Stimulated activated CD8-positive, alpha-beta memory T cell treated with anti-CD3 and anti-CD28 coated beads, Interleukin-4, amount 100 ng/mL, for 1 hour (primary cell): ENCODE measurements at places on chromosomes 16 and 17.

- no peak for DNase-seq
Measured at GRCh38 chr17:4163951-4164350, 21.0 kb downstream of the CYB5D2 start.

DNA sequence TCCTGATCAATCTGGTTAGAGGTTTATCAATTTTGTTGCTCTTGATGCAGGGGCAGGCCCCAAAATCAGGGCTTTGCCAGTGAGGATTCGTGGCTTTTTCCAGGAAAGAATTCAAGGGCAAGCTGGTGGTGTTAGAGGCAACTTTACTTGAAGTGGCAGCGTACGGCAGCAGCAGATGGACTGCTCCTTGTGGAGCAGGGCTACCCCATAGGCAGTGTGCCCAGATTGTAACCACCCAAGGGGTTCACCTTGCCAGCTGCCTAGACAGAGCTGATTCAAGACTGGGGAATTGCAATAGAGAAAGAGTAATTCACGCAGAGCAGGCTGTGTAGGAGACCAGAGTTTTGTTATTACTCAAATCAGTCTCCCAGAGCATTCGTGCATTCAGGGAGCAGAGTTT, 16.7 kb downstream of the DRC7 start:
- no peak for DNase-seq

DNA sequence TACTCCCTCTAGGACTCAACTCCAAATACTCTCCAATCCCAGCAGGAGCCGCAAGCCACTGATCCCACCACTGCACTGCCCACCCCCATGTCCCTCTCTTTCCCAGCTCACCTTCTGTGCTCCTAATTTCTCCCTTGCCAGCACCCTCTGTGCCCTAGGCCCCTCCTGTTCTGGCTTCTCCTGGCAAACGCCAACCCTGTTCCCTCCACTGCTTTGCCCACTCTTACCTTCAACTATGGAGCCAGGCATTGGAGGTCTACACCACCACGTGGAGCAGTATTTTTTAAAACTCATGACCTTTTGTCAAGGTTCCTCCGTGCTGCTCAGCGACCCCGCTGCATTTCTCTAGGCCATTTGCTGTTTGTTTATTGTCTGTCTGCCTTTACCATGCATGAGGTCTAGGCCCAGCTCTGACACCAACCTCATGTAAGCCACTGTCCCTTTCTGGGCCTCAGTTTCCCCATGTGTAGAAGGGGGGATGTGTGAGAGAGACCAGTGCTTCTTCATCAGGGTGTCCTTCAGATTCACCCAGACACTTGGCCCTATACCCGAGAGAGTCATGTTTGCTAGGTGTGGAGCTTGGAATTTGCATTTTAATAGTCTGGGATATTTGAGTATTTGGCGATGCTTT, 4.6 kb downstream of the CCDC102A start:
- DNase-seq = no peak

- no peak for DNase-seq
Measured at GRCh38 chr17:79500745-79501618, 109.9 kb downstream of the RBFOX3 start.

- DNase-seq = no peak
Measured at GRCh38 chr17:35041390-35041789, 22.1 kb downstream of the RFFL start.

DNA sequence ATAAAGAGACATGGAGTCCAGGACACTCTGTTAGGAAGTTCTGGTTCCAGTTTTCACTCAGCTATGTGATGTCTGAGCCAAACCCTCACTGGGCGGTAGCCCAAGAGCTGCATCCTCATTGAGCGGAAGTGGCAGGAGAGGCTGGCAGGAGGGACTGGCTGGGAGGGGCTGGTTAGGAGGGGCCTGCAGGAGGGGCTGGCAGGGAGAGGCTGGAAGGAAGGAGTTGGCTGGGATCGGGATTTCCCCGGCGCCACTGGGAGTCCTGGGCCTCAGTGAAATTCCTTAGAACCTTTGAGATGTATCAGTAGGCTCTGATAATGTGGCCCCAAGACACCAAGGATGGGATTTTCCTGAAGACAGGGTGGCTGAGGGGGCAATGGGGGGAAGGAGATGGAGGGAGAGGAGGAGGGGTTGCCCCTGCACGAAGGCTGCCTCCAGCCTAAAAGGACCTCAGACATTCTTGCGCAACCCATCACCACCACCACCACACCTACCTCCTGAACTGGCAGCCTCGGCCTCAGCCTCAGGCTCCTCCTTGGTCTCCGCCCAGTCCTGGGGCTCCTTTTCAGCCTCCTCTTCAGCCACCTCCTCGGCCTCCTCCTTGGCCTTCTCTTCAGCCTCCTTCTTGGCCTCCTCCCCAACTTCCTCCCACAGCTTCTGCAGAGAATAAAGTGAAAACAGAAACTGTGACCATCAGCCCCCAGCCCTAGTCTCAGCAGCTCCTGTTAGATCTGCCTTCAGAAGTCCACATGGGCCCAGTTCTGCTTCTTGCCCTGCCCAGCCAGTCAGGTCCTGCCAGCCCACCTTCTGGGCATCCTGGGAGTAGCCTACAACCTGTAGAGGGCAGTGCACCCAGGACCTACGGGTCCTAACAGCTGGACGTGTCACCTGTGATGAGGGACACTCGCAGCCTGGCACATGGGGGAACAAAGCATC, 31.7 kb downstream of the CNGB1 start:
- DNase-seq = no peak

- DNase-seq = no peak
Measured at GRCh38 chr16:49602976-49603310, 229.3 kb downstream of the C16orf78 start.

GRCh38 chr16:52117171-52117570, 429.8 kb downstream of the TOX3 start:
- no peak for DNase-seq

DNA sequence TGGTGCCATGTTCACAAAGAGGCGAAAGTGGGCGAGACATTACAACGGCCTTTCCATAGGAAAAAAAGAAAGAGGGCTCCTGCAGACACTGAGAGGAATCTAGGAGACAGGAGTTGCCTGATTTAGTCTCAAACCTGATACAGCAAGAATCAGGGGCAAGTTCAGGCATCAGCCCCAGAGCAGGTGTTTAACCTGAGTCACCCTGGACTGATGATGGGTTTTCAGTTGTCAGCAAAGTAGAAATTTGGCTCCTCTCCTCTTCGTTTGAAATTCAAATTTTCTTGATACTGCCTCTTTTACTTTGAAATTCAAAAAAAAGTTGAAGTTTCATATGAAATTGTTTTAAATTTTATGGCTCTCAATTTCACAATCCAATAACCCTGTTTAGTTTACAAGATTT, 189.5 kb downstream of the ABCC12 start:
- no peak for DNase-seq

DNA sequence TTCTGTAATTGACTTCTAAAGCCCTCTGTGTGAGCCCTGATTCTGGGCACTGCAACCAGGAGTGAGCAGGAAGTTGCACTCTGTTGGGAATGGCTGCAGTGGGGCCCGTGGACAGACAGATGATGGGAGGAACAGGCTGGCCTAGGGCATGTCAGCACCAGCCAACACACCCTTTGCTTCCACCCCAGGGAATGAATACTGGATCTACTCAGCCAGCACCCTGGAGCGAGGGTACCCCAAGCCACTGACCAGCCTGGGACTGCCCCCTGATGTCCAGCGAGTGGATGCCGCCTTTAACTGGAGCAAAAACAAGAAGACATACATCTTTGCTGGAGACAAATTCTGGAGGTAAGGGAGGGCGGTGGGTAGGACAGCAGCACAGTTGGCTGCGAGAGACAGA, 10.8 kb upstream of the LPCAT2 start:
- DNase-seq = no peak

DNA sequence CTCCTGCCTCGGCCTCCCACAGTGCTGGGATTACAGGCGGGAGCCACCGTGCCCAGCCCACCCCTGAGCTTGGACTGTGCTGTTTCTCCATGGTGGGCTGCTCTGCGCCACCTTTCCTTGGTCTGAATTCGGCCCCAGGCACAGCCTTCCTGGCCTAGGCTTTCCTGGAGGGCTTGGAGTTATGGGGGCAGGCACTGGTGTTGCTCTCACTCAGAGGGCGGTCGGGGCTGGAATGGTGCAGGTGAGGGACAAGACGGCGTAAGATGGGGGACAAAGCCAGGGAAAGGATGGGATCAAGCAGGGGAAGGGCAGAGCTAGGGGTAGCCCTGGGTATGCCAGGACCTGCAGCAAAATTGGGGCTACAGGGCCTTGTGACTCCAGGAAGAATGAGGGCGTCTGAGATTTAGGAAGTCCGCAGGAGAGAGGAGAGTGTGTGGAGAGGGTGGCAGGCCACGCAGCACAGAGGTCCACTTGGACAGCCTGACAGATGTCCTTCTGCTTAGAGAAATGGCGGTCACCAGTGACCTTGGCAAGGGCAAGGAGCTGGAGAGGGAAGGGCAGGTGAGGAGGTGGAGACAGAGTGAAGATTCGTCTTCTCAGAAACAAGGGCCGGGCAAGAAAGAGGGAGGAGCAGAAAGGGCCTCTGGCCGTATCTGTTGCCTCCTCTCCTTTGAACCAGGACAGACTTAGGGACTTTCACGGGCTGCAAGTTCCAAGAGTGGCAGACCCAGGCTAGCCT, 1.6 kb upstream of the ATP6V0C start:
- no peak for DNase-seq

DNA sequence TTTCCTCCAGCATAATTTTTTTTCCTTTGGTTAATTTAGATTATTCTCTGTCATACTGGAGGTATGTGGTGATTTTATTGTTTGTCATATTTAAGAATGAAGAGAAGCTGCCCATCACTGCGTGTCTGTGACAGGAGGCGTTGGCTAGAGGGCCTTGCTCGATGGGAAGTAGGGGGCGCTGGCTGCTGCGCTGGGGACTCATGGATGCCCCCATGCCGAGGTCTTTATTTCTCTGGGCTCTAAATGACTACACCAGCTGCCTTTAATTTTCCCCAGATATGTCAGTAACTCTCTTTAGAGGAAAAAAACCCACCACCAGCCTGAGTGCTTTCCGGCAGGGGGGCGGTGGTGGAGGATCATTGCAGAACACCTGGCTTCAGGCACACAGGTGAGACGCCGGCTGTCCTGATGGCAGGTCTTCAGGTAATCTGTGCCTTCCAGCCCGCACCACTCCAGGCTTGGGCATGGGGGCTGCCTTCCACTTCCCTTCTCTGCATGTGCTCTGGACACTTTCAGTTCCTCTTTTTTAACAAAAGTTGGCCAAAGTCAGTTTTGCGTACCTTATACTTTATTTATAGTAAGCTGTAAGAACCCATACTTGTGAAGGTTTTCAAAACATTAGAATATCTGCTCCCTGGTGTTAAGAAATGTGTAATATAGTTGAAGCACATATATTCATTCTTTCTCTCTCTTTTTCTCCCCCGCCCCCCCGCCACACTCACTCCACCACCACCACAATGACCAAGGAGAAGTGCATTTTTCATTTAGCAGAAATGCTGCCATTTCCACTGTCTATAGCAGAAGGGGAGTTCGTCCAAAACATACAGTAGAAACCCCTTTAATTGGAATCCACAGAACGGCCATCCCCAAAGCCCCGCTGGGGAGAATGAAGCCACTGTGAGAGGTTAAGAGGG, 192.7 kb downstream of the RPTOR start:
- DNase-seq = no peak

GRCh38 chr17:49994085-49995054, 654 bp downstream of the DLX3 start:
- DNase-seq = no peak

DNA sequence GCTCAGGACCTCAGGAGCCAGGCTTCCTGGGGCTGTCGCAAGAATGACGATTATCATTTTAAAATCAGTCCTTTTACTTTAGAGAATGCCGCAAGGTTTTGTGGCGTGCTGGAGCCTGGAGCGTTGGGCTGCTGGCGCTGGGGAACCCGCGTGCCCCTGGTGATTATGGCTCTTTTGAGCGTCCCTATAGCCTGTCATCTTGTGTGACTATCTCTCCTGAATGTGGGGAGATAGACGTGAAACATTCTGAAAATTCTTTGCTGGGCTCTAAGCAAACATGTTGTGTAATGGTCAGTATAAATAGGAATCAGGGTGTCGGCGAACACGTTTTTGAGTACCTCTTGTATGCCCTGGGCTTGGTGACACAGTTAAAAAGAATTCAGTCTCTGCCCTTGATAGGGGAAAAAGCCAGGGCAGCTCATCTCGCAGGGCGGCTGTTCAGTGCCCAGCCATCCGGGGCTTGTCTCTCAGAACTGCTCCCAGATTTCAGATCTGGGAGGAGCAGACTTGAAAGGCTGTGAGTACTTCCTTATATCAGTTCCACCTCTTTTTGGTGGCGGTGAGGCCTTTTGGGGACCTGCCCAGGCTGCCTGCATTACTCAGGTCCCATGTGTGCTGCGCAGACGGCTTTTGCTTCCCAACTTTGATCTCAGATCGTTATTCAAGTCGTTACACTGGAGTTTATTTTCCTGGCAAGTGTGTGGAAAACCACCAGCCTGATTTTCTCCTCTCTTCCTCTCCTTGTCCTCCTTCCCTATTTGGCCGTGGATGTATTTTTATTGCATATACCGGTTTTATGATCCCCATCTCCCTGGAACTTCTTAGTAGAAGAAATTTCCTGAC, 973 bp downstream of the SLC7A6 start:
- no peak for DNase-seq

DNA sequence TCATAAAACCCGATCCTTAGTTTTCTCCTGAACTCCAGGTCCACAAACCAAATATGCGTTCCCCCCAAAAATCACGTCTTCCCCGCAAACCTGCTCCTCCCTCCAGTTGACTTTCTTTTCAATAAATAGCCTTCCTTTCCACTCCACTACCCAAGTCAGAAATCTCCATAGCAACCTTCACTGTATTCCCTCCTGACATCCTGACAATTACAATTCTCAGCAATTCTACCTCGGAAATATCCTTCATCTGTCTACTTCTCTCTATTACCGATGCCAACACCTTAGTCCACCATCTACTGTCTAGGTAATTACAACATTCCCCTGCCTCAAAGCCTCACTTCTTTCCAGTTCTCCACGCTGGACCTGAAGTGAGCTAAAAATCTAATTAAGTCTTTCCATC, 50.7 kb downstream of the SMURF2 start:
- no peak for DNase-seq

DNA sequence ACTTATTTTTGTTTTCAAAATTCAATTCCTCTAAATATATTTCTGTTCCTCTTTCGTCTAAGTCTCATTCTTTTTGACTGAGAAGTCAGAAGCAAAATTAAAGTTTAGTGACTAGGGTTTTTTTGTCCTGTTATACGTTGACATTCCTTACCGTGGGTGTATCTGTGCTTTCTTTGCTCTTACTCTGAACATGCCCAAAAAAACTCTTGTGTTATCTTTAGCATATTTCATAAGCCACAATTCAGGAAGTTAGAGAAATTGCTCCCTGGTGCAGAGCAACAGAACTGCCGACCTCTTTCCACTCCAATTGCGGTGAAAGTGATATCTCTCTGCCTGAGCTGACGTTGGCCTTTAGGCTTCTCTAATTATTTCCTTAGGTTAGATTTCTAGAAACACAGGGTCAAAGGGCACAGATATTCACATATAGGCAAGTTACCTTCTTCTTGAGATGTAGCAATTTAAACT, 65.7 kb downstream of the CENPV start:
- no peak for DNase-seq

DNA sequence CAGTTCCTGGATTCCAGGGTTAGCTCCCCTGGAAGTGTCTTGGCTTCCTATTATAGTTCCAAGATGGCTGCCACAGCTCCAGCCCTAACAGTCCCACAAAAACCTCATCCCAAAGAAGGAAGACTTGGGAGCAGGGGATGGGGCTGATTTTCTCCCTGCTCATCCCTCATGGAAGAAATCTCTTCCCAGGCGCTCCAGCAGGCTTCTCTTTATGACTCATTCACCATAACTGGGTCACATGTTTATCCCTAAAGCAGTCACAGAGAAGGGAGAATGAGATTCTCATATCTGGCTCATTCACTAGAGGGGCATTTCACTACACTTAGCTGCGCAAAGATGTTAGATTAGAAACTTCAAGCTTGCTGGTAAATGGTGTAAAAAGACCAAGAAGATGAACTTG, 206.5 kb upstream of the IRX3 start:
- no peak for DNase-seq

GRCh38 chr17:68511254-68511670, 968 bp upstream of the PRKAR1A start:
- no peak for DNase-seq
